Mammary microvascular endothelial cell (primary cell): ENCODE measurements at places on chromosomes 1 and 21. TPM values are rescaled to one million over a fixed set of nuclear protein-coding genes. Genes with fewer than 3 reads are reported as not detected.

The MARK1 gene
- total RNA-seq, result 0.69 and 0.80 TPM in 2 replicates

The S100B gene
- total RNA-seq, result not detected in 2 replicates

The KRTAP13-2 gene
- not detected in 2 replicates for total RNA-seq

The SLAMF8 gene
- total RNA-seq, result not detected in 2 replicates

The CFHR4 gene
- total RNA-seq, result not detected in 2 replicates

The DMBX1 gene
- not detected in 2 replicates for total RNA-seq

The CTTNBP2NL gene
- total RNA-seq, result 23.7 and 26.2 TPM in 2 replicates
